ENCODE measurements at places on chromosomes 3 and 15.

DNA sequence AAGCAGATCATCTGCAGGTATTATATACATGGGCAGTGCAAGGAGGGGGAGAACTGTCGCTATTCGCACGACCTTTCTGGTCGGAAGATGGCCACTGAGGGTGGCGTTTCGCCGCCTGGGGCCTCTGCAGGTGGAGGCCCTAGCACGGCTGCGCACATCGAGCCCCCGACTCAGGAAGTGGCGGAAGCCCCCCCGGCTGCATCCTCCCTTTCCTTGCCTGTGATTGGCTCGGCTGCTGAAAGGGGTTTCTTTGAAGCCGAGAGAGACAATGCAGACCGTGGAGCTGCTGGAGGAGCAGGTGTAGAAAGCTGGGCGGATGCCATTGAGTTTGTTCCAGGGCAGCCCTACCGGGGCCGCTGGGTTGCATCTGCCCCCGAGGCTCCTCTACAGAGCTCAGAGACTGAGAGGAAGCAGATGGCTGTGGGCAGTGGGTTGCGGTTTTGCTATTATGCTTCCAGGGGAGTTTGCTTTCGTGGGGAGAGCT is 639 bp downstream of the MKRN3 start:
- no peak for DNase-seq

GRCh38 chr15:31498756-31499155 is 172.1 kb downstream of the KLF13 start:
- DNase-seq, result no peak

DNA sequence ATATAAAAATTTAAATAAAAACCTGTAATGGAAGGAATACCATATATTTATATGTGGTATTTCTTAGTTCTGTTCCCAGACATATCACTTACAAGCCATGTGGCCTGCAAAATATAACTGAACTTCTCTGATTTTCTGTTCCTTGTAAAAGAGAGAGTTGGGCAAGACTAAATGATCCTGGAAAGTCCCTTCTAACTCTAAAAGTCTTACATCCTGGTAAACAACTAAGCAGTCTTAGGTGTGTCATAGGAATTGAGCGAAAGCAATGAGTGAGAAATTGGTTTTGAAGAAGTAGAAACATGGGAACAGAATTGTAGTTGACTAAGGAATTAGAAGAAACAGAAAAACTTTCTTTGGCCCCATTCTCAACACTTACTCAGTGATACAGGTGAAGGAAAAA is 25.3 kb upstream of the IL20RB start:
- no peak for DNase-seq

DNA sequence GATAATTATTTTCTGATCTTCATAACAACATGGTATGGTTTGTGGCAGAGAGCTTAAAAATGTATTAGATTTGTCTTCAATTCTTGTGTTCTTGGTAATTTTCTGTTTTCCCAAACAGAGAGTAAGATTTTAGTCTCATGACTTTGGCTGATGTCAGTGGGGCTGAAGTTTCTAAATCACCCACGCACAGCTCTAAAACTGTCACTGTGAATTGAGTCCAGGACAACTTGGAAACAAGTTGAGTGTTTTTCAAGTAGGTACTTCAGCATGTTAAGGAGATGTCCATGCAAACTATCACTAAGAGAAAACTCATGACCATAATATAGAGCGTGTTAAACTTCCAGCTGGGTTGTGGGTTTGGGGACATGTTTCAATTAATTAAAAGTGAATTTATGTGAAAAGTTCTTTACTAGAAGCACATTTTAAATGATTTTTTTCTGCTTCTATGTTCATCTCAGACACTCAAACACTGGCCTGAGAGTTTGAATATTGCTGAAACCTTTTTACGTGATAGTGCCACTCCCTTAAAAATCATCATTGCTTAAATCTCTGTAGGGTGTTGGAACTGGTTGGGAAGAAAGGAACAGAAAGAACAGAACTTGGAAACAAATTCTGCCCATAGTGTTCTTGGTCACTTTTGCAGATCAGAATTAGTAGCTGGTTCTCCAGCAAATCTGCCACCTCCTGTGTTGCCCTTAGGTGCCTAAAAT is 89.8 kb downstream of the KLHL25 start:
- DNase-seq, result no peak

- no peak for DNase-seq
These were observed 87.5 kb upstream of the TGFBR2 start for GRCh38 chr3:30518872-30519271.

DNA sequence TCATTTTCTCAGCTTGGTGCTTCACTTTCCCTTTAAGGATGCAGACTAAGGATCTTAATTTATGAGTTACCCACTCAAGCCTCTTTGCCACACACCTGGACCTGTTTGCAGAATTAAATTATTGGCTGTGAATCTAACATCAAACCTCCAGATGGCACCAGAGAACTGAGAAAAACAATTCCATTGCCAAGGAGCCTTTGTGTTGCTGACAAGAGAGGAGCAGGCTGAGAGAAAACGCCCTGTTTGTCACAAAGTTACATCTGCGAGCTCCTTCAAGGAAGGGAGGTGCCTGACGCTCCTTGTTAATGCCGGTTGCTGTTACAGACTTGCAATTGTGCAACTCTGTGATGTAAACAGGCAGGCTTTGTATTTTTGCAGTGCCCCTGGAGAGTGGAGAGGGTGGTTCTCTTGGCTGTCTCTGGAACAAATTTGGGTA is 36.3 kb upstream of the TMC3 start:
- DNase-seq, result peak; percentile 69

GRCh38 chr3:53702776-53703530 is 143.3 kb downstream of the CHDH start:
- DNase-seq, result no peak

DNA sequence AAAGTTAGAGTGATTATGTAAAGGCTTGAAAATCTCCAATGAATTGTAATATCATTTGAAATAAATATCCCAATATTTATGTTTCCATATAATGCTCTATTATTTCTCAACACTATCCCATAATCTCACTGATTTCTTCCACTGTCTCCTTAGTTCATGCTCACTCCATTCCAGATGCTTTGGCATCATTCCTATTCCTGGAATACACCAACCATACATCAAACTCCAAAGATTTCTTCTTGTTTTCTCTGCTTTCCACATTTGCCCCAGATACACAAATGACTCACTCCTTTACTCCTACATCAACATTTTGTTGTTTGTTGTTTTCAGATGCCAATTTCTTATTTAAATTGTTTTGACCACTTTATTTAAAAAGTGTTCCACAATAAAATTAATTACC is 1390.8 kb downstream of the ZPLD1 start:
- no peak for DNase-seq

GRCh38 chr15:41648097-41648496 is 12.1 kb upstream of the MGA start:
- DNase-seq, result no peak

DNA sequence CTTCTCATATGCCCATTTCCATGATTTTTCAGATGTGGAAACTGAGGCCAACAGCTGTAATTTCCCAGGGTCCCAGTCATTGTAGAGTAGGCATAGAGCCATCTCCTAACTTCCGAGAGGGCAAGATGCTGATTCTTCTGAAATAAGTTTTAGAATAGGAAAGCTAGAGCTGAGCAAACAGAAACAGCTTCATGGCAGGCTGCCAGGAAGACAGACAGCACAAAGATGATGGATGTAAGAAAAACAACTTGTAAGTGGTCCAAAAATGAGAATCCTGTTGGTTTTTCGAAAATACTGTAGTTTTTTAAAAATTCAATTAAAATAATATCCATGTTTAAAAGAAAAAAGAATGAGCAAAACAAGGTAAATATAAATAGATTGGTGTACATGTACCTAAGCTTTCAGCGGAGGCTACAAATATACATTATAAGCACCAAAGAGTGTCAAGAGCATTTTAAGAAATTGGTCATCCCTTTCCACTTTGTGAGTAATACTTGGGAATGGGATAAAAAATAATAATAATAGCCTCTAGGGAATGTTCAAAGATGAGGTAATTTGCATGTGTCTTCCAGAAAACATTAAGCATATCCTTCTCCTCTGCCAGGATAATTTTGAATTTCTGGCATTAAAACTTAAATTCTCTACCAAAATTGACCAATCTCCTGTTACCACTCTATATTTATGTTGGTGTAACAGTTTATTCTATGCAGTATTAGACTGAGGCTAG is 406.6 kb downstream of the MECOM start:
- no peak for DNase-seq

DNA sequence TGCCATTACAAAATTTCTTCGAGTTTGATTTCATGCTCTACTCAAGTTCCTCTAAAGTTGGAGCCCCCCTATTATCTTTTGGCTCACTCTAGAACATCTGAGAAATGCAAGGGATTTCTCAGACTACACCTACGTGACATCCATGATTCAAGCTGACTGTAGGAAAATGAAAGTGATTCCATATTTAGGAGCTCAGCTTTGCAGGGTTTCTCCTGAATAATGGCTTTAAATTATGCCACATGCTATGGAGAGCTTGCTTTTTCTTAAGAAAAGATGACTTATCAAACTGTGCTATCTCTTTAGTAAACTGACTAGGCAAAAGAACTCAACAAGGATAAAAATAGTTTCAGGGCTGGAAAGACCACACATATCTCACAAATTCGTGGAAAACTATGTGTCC is 292.1 kb downstream of the LSAMP start:
- no peak for DNase-seq

- peak; percentile 13 for DNase-seq
These were observed 582 bp downstream of the CGNL1 start for GRCh38 chr15:57376696-57377477.

- DNase-seq, result peak; percentile 50
These were observed 252.0 kb downstream of the CACNA2D3 start for GRCh38 chr3:54374214-54374852.

GRCh38 chr3:171072432-171072831 is 45.9 kb upstream of the SLC2A2 start:
- DNase-seq, result no peak

GRCh38 chr3:37546876-37547275 is 314.8 kb upstream of the CTDSPL start:
- peak; percentile 58 for DNase-seq

GRCh38 chr15:80693682-80694610 is 1.2 kb upstream of the ABHD17C start:
- no peak for DNase-seq
